Stimulated activated CD4-positive, alpha-beta T cell treated with anti-CD3 and anti-CD28 coated beads, Interleukin-2, amount 100 ng/mL, for 48 hours (primary cell): ENCODE measurements at places on chromosomes 2 and 18.

- no peak for DNase-seq
Observed at GRCh38 chr2:9681427-9681817, 50.6 kb upstream of the YWHAQ start.

GRCh38 chr2:168247341-168248261 lies at the start of gene STK39:
TSS of gene STK39 (minus strand) at chr2:168247595. CDS start at chr2:168247435, 160 bp downstream.
- peak; percentile 65 for DNase-seq

DNA sequence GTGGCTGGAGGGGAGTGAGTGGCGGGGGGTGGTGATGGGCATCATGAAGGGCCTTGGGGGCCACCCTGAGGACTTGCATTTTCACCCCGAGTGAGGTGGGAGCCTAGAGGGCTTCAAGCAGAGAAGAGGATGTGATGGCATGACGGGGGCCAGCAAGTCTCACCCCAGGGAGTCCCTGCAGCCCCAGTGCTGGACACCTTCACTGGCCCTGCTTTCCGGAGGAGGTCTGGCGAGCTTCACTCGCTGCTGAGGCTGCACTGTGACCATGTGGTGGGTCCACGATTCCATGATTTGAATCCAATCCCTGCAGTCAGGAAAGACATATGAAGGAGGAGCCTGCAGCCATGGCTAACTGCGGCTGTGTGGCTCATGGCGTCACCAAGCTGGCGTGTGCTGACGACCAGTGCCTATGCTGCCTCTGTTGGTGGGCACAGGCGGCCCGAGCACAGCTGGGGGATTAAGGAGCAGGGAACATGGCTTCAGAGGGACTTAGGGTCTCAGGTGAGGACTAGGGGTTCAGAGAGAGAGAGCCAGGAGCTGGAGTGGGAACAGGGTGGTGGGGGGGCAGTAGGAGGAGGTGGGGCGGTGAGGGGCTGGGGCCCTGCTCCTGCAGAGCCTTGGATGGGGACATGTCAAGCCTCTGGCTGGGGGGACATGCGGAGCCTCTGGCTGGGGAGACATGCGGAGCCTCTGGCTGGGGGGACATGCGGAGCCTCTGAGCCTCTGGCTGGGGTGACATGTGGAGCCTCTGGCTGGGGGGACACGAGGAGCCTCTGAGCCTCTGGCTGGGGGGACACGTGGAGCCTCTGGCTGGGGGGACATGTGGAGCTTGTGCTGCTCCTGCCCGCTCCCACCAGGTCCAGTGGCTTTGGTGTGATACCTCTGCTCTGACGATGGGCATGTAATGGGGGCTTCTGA lies 3.6 kb downstream of the ZAP70 start:
- no peak for DNase-seq

DNA sequence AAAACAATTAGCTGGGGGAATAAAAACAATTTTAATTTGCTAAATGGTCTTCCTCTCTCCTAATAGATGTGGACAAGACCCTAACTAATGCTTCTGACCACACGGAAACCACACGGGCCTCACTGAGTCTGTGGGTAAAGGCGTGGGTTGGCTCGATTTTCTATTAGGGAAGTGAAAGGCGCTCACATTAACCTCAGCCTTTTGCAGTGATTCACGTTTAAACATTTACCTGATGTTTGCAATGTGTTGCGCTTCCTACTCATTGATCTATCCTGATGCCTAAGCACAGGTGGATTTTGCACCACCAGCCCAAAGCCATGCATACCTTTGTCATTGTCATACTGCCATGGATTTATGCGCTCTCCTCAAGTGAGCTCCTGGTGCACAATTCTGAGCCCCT lies 35.6 kb upstream of the NRP2 start:
- no peak for DNase-seq

GRCh38 chr2:165924946-165925345 lies 28.6 kb downstream of the TTC21B start:
- no peak for DNase-seq

GRCh38 chr2:235752846-235753245 lies 259.0 kb downstream of the AGAP1 start:
- DNase-seq, result no peak

GRCh38 chr18:45212181-45213039 lies 402.9 kb upstream of the SLC14A2 start:
- DNase-seq, result peak; percentile 74

GRCh38 chr2:54755641-54756326 lies 32.3 kb downstream of the EML6 start:
- DNase-seq, result no peak

GRCh38 chr18:68542846-68543245 lies 172.1 kb downstream of the TMX3 start:
- DNase-seq, result no peak

GRCh38 chr2:103880081-103880834 lies 973.7 kb upstream of the POU3F3 start:
- DNase-seq, result no peak
